ENCODE measurements at places on chromosomes 5 and 9.

DNA sequence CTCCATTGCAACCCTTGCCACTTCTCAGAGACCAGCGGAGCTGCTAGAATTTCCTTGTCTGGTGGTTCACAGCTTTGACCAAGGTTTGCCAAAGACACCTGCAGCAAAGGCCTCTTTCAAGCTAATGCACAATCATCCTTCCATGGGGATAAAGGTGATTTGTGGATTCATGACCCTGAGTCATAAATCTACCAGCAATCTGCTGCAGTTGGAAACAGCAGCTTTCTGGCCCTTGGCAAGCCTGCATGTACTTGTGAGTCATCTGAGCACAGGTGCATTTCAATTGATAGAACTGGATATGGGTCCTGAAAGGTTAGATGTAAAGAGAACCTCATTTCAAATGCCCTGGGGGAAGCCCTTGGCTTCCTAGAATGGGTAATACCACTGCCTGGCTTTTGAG lies 21.6 kb upstream of the TCF7 start:
- DNase-seq: peak; percentile 60

DNA sequence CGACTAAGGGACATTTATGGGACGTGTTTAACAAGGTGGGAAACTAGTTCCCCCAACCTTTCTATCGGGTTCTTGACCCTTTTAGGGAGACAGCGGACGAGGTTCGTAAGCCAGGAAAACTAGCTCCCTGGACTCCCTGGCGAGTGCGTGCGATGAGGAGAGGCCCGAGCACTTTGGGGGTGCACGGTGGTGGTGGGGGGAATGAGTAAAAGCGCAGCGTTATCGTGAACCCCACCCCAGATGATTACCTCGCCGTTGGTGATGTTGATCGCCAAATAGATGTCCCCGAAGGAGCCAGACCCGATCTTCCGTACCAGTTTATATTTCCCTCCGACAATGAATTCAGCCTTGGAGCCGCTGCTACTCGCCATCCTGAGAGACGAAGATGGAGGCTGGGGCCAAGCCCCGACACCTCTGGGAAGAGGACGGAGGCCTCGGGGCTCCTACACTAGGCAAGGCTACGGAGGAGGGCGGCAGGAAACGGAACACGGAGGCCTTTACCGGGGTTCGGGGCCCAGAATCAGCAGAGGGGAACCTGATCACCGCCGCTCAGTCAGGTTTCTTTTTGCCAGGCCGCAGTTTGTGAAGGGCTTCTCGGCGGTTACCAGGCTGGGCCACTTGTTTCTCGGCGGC lies 529 bp downstream of the CSNK1A1 start:
- peak; percentile 40 for DNase-seq

DNA sequence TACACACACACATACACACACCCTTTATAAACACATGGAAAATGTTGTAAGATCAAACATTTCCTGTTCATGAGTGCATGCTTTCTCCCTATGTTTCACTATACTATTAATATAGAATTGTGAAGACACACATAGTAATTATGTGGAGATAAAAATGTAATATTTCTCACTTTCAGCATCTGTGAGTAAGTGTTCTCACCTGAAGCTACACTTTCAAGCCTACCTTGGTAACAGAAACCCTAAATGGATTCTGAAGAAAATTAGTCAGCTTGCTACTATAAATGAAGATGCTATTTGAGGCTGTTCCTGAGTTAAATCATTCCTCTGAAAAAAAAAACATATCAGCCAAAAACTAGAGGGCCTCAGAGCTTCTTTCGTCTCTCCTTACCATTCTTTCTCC lies 81.1 kb upstream of the GNA14 start:
- no peak for DNase-seq

GRCh38 chr9:111613436-111614040 lies 14.1 kb upstream of the PTGR1 start:
- peak; percentile 36 for DNase-seq

DNA sequence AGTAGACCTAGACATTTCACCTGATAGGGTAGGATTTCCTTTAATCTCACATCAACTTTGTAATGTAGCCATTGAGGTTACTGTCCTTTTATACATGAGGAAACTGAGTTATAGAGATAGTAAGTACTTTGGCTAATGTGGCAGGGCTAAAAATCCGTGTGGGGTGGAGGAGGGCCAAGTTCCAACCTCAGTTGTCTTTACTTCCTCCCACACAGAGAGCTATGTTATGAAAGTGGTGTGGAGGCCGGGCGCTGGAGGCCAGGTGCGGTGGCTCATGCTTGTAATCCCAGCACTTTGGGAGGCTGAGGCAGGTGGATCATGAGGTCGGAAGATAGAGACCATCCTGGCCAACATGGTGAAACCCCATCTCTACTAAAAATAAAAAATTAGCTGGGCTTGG lies 173.3 kb downstream of the PALM2AKAP2 start:
- no peak for DNase-seq

DNA sequence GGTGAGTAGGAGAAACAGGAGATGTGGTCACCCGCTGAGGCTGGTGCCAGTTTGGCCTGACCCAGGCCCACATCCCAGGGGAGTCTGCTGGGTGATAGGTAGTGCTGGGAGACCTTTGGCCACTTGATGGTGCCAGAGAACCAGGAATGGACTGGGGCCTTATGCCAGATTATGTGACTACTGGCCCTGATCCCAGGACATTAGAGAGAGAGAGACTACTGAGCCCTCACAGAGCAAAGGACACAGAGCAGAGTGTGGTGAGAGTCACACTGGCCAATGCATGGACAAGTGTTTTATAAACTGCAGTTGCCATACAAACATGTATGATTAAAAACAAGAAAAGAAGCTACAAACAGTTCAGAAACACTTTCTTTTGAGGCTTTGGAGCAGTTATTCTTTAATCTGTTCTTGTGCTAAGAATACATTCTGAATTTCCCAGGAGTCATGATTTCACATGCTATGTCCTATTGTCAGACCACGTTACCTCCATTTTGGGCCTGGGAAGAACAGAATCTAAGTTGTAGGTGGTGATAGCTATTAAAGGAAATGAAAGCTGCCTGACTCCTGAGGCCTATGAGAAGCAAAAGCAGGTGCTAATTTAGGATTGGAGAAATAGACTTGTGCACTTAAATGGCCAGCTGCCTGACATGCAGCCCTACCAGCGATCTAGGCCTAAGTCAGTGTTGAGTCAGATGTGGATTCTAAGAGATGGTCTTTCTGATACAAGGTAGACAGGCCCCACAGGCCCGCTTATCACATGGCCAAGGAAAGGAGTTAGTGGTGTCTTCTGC lies 32.6 kb upstream of the TMOD1 start:
- DNase-seq: peak; percentile 66

DNA sequence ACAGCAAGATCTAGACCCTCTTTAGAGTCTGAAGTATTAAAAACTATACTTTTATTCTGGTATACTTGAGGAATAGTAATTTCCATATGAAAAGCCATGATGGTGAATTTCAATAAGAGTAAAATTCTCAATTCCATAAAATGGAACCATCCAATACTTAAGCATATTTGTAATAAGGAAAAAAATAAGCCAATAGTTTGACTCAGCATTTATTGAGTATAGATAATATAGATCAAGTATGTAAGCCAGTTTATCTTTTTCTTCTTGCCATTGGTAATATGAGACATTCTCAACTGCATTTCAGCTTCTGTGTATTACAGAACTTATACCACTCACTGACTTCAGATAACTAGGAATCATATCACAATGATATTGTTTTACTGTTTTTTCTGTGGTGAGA lies 361.0 kb downstream of the SLCO4C1 start:
- DNase-seq: no peak

GRCh38 chr5:139577689-139578290 lies 16.7 kb downstream of the UBE2D2 start:
- DNase-seq: no peak

DNA sequence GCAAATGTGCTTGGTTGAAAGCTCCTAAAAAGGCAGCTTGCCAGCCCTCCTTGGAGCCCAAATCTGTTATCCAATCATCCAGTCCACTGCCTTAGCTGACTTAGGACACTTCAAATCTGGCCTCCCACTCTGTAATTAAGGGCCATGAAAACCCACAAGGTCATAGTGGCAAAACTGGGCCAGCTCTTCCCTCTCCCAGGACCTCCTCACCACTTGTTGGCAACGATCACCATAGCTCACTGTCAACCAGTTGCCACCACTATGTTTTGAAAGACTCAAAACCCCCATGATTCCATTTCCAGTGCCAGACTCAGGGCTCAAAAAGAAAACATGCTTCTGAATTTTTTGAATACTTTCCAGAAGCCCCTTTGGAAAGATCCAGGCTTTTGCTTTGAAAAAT lies 107.5 kb downstream of the NREP start:
- DNase-seq: no peak

DNA sequence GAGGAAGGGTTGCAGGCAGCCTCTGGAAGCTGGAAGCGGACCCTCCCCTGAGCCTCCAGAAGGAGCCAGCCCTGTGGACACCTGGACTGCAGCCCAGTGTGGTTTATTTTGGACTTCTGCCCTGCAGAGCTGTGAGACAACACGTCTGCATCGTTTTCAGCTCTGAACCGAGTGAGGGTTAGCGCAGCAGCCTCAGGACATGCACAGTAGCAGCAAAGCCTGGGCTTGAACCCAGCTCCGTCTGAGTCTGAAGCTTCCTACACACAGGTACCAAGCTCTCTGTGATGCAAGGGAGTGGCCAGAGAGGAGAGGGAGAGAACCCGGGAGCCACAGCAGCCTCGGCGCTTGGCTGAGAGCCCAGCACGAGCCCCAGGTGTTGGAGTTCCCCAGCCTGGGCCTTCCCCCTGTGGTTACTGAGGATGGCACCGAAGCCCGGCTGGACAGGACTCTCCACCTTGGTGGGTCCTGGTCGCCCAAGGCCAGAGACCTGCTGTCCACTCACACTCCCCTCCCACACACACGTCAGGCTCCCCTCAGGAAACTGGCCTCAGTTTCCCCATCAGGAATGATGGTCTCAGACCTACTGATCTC lies 128.2 kb downstream of the OLFM1 start:
- DNase-seq: no peak

DNA sequence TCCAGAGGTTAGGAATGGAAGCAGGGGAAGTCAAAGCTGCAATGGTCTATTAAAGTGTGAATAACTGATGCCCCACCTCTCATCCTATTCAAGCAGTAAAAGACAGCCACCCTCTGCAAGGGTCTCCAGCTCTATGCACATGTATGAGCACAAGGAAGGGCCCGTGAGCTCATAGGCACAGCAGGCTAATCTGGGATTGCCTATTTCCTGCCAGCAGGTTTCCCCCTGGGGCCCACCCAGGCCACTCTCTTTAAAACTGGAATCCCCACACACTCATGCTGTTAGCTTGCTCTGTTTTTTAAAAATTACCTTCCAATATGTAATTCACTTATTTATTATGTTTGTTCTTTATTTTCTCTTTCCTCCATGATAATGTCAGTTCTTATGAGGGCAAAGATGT lies 48.7 kb upstream of the ZNF366 start:
- no peak for DNase-seq

DNA sequence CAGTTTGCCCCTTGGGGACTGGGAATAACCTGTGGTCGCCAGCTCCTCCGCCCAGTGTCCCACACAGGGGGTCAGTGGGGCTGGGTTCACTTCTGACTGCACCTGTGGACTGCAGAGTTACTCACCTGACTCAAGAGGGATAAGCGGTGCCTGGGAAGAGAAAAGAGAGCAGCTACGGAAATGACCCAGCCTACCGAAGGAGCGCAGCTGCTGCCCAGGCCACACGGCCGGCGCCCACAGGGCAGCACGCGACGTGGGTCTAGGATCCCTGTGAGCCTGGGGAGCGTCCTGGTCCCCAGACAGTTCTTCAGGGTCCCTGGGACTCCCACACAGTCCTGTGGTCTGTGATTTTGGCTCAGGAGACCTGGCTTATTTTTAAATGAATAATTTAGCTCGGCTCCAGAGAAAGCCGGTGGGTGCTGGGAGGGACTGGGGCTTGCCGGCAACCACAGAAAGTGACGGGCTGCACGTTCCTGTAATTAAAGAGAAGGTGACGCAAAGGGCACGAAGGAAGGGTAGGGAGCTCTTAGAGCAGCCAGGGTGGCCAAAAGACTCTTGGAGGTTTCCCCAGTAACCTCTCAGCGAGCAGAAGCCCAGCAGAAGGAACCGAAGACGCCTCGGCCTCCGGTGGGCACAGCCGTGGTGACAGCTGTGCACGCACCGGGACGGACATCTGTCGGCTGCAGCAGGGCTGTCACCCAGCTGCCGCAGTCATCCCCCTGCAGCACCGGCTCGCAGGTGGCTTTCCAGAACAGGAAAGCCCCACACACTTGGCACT lies 97.5 kb upstream of the FCN2 start:
- no peak for DNase-seq

DNA sequence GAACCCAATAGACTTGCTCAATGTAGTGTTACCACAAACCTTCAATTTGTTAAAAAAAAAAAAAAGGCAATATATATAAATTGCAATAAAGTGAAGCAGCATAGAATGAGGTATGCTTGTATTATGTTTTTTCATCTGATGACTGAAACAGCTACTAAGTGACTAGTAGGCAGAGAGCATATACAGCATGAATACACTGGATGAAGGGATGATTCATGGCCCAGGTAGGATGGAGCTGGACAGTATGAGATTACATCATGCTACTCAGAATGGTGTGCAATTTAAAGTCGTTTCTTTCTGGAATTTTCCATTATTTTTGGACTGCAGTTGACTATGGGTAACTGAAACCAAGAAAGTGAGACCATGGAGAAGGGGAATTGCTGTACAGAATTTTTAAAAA lies 161.2 kb downstream of the GNA14 start:
- no peak for DNase-seq

- no peak for DNase-seq
Measured at GRCh38 chr9:111136180-111136579, 97.9 kb upstream of the LPAR1 start.
